ENCODE measurements at places on chromosomes 2 and 18.

DNA sequence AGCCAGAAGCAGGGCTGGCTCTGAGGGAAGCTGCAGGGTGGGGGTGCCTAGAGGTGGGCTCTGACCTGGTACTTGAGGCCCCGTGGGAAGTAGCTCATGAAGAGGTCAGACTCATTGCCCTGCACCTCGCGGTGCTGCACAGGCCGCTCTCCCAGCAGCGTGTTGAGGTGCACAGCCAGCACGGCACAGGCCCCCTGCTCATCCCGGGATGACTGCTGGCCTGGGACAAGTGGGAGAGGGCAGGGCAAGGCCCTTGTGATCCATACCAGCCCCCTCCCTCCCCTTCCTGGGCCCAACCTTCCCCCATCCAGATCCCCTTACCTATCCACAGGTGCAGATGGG, 8.7 kb downstream of the CAPG start:
- DNase-seq: no peak
- H3K4me1 ChIP-seq: peaks cover 12% of the 10 kb centered on the region
- no peak overlapping the region for H3K4me3 ChIP-seq
- peaks cover 36% of the 10 kb centered on the region for H3K36me3 ChIP-seq

DNA sequence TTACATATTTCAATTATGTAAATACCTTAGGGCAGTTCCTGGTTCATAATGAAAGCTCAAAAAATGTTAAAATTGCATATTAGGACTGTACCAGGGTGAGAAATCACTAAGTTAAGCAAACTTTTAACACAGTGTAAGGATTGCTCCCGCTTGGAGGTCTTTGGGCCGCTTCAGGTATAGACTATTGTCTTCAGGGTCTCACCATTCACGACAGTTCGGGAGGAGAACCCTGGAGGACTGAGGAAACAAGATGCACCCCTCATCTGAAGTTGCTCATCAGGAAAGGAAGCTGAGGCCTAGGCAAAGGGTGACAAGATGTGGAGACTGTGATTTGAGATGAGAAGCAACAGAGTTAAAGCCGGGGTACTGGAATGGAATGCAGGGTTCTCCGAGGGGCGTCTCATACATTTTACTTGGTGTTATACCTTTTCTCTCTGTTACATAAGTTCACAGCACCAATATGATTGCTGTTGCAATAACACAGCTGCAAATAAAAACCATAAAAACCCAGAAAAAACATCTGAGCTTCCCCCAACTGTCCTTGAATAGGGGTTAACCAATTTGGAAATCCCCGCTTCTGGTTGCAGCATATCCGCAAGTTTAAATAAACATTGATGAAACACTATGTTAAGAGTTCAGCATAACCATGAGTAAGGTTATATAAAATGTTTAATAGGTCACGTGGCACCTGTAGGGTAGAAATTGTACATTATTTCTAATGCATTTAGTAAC, 40.1 kb downstream of the FBXO48 start:
- DNase-seq: no peak
- H3K27ac ChIP-seq: peak overlapping the region; percentile 89
- H3K36me3 ChIP-seq: no peaks in the 10 kb centered on the region
- H3K4me1 ChIP-seq: peaks cover 16% of the 10 kb centered on the region

- H3K36me3 ChIP-seq: no peaks in the 10 kb centered on the region
- H3K27me3 ChIP-seq: peaks cover 19% of the 10 kb centered on the region
- peak; percentile 56 for DNase-seq
- H3K27ac ChIP-seq: no peak overlapping the region
Observed at GRCh38 chr18:47756364-47757016, 174.0 kb downstream of the SMAD2 start.

DNA sequence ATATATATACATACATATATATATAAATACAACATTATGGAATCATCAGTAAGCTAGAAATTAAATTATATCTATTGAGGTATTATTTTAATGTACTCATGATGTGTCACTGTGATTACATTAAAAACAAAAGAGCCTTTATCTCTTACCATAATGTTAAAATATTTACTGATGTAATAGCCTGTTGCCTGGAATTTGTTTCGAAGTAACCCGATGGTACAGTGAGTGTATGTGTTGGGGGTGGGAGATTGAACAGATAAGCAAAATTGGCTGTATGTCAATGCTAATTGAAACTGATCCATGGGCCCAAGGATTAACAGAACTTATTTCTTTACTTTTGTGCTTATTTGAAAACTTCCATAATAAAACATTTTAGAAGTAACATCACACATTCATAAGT, 1473.2 kb downstream of the LRP1B start:
- H3K27ac ChIP-seq: no peak overlapping the region
- DNase-seq: no peak
- H3K36me3 ChIP-seq: no peaks in the 10 kb centered on the region
- no peak overlapping the region for H3K4me3 ChIP-seq

DNA sequence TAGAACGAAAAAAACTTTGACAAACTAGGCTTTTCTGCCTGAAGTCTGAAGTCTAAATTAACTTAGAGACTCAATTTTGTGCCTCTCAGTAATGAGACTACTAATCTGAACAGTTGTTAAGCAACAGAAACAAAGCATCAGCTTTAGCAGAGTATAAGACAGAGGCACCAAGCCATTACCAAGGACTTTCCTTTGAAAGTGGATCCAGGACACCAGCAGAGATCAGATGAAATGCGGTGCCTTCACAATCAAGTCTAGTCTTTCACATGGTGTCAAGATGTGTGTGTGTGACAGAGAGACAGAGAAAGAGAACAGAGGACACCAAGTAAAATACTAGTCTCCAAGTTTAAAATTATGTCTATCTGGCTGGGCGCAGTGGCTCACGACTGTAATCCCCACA, 1502.9 kb downstream of the LRP1B start:
- H3K4me1 ChIP-seq: no peaks in the 10 kb centered on the region
- H3K36me3 ChIP-seq: no peaks in the 10 kb centered on the region
- no peak overlapping the region for H3K4me3 ChIP-seq
- no peak for DNase-seq
- no peak overlapping the region for H3K27ac ChIP-seq

GRCh38 chr2:98909317-98910211, 26.5 kb downstream of the CRACDL start:
- no peaks in the 10 kb centered on the region for H3K36me3 ChIP-seq
- no peak for DNase-seq
- H3K27ac ChIP-seq: no peak overlapping the region
- peaks cover 15% of the 10 kb centered on the region for H3K4me1 ChIP-seq
- peak overlapping the region; percentile 25 for H3K4me3 ChIP-seq
- peaks cover 21% of the 10 kb centered on the region for H3K27me3 ChIP-seq

DNA sequence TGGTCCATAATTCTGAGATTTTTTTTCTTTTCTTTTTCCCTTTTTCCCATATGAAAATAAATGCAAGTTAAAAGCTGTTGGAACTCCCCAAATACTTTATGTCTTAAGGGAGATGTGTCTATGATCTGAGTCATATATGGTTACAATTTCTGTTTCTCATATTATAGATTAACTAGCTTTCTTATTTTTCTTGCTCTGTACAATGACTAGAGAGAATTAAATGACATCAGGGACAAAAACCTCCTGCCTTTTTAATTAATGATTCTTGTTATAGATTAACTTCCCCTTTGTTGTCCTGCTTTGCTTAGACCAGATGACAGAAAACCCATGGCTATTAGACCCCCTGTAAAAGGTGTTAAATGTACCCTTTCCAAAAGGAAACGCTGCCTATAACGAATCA, 643.9 kb upstream of the NXPH2 start:
- no peaks in the 10 kb centered on the region for H3K36me3 ChIP-seq
- H3K27ac ChIP-seq: no peak overlapping the region
- no peak for DNase-seq

DNA sequence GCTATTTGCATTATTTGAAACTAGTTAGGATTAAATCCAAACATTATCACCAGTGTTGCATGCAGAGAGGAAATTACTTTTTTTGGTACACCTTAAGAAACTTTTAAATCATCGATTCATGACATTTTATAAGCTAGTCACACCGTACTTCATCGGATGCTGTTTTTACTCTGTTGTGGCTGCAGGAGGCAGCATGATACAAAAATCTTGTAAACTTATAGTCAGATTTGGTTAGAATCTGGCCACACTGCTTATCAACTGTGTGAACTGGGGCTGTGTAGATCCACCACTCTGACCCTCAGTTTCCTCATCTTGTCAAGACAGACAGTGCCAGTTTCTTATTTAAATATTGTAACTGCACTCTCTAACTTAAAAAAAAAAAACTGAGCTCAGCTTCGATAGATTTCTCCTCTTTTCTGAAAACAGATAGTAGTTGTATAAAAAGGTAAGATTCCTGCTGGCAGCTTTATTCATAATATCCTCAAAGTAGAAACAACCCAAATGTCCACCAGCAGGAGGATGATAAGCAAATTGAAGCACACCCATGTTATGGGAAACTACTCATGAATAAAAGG, 77.8 kb downstream of the RAPGEF4 start:
- no peak overlapping the region for H3K4me3 ChIP-seq
- no peak overlapping the region for H3K27ac ChIP-seq
- peaks cover 3% of the 10 kb centered on the region for H3K27me3 ChIP-seq

- peaks cover 9% of the 10 kb centered on the region for H3K4me1 ChIP-seq
- H3K36me3 ChIP-seq: no peaks in the 10 kb centered on the region
- no peak overlapping the region for H3K4me3 ChIP-seq
- peaks cover 2% of the 10 kb centered on the region for H3K27me3 ChIP-seq
- DNase-seq: no peak
Observed at GRCh38 chr2:64478502-64479230, 24.7 kb downstream of the LGALSL start.

DNA sequence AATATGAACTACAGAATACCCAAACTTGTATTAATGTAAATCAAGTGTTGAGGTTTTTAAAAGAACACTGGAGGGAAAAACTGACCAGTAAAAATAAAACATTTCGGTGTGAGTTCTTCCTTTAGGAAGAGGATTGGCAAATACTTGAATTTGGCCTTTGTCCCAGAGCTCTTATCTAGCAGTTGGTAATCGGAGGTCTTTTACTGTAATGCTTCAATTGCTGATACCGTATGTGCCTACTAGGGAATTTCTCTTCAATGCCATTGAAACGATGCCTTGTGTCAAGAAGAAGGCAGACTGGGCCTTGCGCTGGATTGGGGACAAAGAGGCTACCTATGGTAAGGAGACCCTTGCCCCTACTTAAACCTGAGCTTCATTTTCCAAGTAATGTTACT, 4.1 kb downstream of the RRM2 start:
- H3K36me3 ChIP-seq: no peaks in the 10 kb centered on the region
- H3K4me3 ChIP-seq: no peak overlapping the region
- peaks cover 14% of the 10 kb centered on the region for H3K4me1 ChIP-seq

GRCh38 chr2:186181625-186182024, 304.4 kb upstream of the ZC3H15 start:
- H3K36me3 ChIP-seq: peaks cover 7% of the 10 kb centered on the region
- no peak for DNase-seq
- H3K27me3 ChIP-seq: no peaks in the 10 kb centered on the region
- no peak overlapping the region for H3K4me3 ChIP-seq
- H3K4me1 ChIP-seq: peaks cover 6% of the 10 kb centered on the region

- H3K4me3 ChIP-seq: no peak overlapping the region
- DNase-seq: no peak
- H3K4me1 ChIP-seq: no peaks in the 10 kb centered on the region
Observed at GRCh38 chr18:71252351-71252865, 963.6 kb downstream of the SOCS6 start.

DNA sequence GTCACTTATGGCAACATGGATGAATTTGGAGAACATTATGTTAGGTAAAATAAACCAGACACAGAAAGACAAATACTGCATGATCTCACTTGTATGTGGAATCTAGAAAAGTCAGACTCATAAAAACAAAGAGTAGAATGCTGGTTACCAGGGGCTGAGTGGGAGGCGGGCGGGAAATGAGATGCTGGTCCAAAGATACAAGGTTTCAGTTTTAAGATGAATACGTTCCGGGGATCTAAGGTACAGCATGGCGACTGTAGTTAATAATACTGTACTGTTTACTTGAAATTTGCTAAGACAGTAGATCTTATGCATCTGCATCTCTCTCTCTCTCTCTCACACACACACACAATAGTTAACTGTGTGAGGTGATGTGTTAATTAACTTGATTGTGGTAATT, 14.2 kb downstream of the FAM110C start:
- no peak overlapping the region for H3K4me3 ChIP-seq
- H3K36me3 ChIP-seq: no peaks in the 10 kb centered on the region
- no peak overlapping the region for H3K27ac ChIP-seq
- H3K27me3 ChIP-seq: peaks cover 8% of the 10 kb centered on the region
- peaks cover 2% of the 10 kb centered on the region for H3K4me1 ChIP-seq
- no peak for DNase-seq

DNA sequence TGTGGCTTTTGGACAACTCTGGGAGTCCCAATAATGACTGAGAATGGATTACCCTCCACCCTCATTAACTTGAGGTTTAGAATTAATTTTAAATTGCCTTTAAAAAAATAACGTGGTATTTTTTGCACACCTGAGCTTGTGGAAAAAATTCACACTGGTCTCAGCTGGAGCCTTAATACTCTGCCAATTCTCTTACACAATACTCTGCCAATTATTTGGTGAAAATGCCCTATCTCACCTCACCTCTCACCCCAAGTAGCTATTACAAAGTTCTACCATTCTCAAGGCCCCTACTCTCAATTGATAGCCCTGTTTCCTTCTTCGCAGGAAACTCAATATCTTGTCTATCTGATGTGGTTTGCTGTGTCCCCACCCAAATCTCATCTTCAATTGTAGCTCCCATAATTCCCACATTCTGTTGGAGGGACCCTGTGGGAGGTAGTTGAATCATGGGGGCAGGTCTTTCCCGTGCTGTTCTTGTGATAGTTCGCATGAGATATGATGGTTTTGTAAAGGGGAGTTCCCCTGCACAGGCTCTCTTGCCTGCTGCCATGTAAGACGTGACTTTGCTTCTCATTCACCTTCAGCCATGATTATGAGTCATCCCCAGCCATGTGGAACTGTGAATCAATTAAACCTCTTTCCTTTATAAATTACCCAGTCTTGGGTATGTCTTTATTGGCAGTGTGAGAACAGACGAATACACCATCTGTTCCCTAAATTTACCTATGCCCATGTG, 27.4 kb upstream of the C2orf69 start:
- H3K4me3 ChIP-seq: no peak overlapping the region
- no peaks in the 10 kb centered on the region for H3K27me3 ChIP-seq
- no peak overlapping the region for H3K27ac ChIP-seq
- H3K4me1 ChIP-seq: no peaks in the 10 kb centered on the region

GRCh38 chr2:27929916-27930486, 39.5 kb downstream of the BABAM2 start:
- H3K4me3 ChIP-seq: no peak overlapping the region
- no peak overlapping the region for H3K27ac ChIP-seq
- H3K27me3 ChIP-seq: no peaks in the 10 kb centered on the region
- H3K4me1 ChIP-seq: peaks cover 10% of the 10 kb centered on the region
- H3K36me3 ChIP-seq: peaks cover 28% of the 10 kb centered on the region
- DNase-seq: no peak

Measured in memory B cell (primary cell).